ENCODE measurements at places on chromosomes 2 and 18.

DNA sequence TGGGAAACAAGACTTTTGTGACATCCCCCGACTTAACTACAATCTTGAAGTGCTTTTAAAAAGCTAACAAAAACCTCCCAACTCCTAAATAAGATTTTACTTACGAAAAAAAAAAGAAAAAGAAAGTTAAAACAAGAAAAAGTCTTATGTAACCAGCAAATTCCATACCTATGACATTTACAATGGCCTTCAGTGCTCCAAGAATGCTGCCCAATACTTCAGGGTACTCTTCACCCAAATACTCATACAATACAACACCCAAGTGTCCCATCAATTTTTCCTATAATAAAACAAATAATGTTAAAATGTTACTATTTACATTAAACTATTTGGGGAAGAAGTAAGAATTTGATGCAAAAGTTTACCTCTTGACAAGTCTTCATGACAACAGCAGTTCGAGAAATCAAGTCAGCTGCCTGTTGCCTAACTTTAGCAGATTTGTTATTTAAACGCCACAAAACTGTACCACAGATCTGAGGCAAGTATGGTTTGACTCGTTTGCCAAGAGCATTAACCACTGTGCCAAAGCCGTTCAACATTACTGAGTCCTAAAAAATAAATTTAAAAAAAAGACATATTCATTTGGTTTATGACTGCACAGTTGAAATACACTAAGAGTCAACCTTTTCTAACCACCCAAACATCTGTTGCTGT is 34.8 kb downstream of the SF3B1 start:
- no peak for DNase-seq

GRCh38 chr2:166944909-166945308 is 56.6 kb downstream of the XIRP2 start:
- DNase-seq = no peak

DNA sequence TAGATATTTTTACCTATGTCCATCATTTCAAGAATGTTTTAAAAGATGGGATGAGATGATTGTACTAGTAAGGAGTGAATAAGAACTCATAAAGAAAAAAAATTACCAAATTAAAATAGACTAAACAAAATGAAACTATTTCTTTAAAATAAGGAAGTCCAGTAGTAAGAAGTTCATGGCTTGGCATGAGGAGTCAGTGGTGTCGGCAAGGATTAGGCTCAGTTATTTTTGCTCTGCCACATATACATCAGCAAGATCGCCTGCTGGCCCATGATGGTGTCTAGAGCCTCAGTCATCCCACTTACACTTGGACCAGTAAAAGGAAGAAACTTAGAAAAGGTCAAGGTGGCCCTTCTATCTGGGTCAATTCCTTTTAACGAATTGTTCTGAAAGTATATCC is 300.9 kb upstream of the SLC8A1 start:
- DNase-seq = no peak

GRCh38 chr2:119206201-119206600 is 17.4 kb upstream of the STEAP3 start:
- DNase-seq = no peak

GRCh38 chr2:63424329-63425078 is 163.8 kb downstream of the WDPCP start:
- DNase-seq = peak; percentile 45

GRCh38 chr2:179525340-179525739 is 260.7 kb upstream of the SESTD1 start:
- DNase-seq = no peak

GRCh38 chr2:10297959-10298531 is 4.7 kb upstream of the HPCAL1 start:
- DNase-seq = no peak

GRCh38 chr2:32489061-32489460 is 132.2 kb downstream of the BIRC6 start:
- no peak for DNase-seq

- DNase-seq = no peak
Observed at GRCh38 chr2:149739883-149740265, 152.3 kb upstream of the MMADHC start.

DNA sequence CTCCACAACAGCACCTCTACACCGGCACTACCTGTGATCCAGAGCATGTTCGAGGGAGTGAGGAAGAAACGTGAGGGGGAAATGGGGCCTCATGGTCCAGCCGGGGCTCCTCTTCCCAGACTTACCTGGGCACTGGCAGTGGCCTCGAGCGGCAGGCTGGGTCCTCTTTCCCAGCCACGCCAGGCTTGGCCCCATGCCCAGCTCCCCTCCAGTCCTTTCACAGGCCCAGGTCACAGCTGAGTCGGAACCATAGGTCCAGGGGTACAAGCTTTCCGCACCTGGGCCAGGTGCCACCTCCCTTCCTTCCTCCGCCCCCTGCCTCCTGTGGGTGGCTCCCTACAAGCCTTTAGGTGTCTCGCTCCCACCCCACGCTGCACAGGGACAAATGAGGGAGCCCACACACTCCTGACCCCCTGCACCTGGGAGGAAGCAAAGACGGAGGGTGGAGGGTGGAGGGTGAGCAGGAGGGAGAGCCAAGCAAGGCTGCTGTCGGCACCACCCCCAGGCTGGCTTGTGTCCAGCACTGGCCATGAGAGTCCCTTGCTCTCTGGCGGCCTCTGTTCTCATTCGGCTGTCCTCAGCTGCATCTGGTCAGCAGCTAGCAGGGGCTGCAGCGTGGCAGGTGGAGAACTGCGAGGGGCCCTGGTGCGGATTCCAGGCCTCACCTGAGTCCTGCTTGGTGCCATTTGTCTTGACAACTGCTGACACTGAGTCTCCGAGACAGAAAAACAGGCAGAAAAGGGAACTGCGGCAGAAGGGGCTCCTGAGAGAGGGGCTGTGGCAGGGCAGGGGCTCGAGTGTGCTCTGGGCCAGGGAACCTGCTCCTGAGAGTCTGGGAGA is 26.8 kb downstream of the ADRA2B start:
- no peak for DNase-seq

- no peak for DNase-seq
Observed at GRCh38 chr2:88022669-88022921, 6.2 kb upstream of the RNU2-63P start.

- DNase-seq = no peak
Observed at GRCh38 chr2:18297534-18298058, 262.9 kb downstream of the RDH14 start.

- no peak for DNase-seq
Observed at GRCh38 chr2:191202209-191202721, 42.9 kb upstream of the MYO1B start.

- no peak for DNase-seq
Observed at GRCh38 chr2:161386228-161386824, 29.8 kb upstream of the TBR1 start.

- no peak for DNase-seq
Observed at GRCh38 chr18:58212274-58212673, 168.2 kb downstream of the NEDD4L start.

GRCh38 chr18:13872932-13873331 is 42.4 kb downstream of the MC2R start:
- DNase-seq = no peak

- no peak for DNase-seq
Observed at GRCh38 chr2:111692311-111692710, 191.7 kb downstream of the ANAPC1 start.

DNA sequence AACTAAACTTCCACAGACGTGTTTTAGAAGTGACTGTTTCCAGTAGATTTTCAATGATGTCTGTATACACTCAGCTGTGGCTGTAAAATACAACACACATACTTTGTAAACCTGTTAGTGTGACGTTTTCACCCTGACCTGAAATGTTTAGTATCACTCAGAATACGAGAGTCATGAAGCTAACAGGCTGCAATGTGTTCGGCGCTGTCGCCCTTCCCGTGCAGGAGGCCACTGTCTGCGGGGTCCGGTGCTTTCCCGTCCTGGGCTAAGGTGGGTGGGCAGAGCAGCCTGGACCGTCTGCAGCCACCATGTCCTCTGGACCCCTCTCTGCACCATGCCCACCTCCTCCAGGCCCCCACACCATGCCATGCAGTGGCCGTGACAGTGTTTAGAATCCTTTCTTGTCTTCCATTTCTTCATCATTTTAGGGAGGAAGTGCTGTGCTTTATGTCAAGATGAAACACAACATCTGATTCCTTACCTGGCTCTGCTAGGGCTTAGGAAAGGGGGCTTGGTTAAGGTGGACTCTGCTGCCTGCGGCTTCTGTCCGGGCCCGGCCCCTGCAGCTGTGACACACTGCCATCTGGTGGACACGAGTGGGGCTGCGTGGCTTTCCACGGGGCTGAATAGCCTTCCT is 53.8 kb upstream of the RBM44 start:
- DNase-seq = peak; percentile 24

DNA sequence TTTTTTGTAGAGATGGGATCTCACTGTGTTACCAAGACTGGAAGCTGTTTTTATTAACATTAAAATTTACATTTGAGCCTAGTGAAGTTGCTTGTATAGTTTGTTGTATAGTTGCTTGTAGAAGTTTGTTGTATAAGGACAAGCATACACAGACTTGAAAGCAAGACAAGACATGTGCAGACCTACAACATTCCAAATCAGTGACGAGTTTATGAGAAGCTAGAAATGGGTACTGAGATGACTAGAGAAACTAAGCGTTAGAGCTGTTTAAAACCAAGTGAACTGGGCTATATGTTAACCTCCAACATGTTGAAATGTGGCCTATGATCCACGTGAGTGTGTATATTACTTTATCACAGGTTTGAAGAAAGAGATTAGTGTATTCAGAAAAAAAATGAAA is 39.1 kb downstream of the ABCB11 start:
- no peak for DNase-seq

GRCh38 chr2:120384486-120385354 is 38.8 kb downstream of the INHBB start:
- no peak for DNase-seq

All from KG1 (cell line).